Activated CD4-positive, alpha-beta T cell treated with anti-CD3 and anti-CD28 coated beads for 24 hours (primary cell): ENCODE measurements at places on chromosomes 1 and 21.

- no peak for DNase-seq
Observed at GRCh38 chr1:47585141-47585902, 147.5 kb downstream of the FOXD2 start.

DNA sequence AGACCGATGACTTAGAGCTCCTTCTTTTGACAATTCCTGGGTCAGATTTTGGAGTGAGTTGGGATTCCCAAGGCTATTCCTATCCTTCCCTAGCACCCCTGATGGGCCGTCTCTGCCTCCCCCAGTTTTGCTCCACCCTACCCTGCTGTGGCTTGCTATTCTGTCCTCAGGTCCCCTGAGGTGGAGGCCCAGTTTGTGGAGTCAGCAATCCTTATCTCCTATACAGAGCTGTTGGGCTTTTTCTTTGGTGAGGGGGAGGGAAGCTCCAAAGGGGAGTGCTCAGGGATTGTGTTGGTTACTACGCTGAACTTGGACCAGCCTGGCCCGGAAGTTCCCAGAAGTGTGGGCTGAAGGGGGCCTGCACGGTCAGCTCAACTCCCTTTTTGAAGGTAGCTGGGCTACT, 7.6 kb downstream of the SESN2 start:
- no peak for DNase-seq

DNA sequence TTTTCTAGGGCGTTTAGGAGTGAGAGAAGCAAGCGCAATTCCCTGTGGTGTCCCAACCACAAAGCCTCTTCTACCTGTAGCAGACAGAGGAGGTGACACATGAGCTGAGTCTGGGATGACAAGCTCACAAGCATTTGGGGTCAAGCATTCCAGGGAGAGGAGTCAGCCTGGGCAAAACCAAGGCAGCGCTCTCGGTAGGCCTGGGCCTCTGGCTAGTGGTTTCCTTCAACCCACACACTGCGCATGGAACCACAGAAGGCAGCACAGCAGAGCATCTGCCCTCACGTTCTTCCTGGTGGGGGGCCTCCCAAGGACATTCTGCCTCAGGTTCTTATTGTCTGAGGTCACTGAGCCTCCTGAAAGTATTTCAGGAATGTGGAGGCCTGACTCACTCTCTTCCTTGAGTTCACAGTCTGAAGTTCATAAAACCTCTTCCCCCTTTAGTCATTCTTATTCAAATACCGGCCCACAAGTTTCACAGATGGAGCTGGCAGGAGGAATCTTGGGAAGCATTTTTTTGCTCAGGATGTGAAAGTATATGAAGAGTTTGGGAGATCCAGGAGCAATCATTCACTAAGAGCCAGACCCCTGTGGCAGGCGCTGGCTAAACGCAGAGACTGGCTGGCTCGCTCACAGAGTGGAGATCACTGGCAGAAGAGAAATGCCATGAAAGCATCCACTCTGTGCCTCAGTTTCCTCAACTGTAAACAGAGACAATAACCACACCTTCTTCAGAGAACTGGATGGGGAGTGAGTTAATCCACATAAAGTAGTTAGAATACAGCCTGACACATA, 26.8 kb downstream of the CCN1 start:
- no peak for DNase-seq

- DNase-seq: no peak
Observed at GRCh38 chr1:32289256-32289655, 2.6 kb upstream of the HDAC1 start.

DNA sequence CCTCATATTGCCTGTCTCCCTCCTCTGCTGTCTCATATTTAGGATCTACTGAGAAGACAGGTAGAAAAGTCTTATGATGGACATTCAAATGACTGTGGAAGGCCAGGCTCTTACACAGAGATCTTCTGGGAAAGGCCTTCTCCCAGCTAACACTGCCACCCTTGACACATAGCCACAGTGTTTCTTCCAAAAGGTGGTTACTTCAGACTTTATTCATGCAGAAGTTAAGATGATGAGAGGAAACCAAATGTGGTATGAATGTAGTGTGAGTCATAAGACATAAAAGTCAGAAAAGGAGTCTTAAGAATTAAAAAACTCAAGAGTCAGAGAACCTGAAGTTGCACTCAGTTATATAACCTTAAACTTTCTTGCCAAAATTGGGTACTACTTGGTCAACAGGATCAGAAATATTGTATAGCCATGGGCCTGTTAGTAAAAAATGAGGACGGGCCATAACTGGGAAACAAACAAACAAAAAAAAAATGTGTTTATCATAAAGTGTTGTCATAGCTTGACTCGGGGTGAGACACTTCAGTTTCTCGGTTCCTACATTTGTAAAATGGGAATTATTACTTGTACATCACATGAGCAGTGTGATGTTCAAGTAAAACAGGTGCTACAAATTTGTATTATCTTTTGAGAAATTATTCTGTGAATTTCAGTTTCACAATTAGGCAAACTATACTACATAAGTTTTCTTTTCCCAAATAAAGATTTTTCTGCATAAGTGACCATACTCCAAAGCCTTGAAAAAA, 1.2 kb upstream of the DENND1B start:
- peak; percentile 27 for DNase-seq

- DNase-seq: no peak
Observed at GRCh38 chr1:230788561-230789275, 41.5 kb downstream of the CAPN9 start.

GRCh38 chr1:173946380-173946921, 29.3 kb upstream of the SERPINC1 start:
- DNase-seq: no peak

- no peak for DNase-seq
Observed at GRCh38 chr1:150748878-150749719, 16.5 kb downstream of the CTSS start.

DNA sequence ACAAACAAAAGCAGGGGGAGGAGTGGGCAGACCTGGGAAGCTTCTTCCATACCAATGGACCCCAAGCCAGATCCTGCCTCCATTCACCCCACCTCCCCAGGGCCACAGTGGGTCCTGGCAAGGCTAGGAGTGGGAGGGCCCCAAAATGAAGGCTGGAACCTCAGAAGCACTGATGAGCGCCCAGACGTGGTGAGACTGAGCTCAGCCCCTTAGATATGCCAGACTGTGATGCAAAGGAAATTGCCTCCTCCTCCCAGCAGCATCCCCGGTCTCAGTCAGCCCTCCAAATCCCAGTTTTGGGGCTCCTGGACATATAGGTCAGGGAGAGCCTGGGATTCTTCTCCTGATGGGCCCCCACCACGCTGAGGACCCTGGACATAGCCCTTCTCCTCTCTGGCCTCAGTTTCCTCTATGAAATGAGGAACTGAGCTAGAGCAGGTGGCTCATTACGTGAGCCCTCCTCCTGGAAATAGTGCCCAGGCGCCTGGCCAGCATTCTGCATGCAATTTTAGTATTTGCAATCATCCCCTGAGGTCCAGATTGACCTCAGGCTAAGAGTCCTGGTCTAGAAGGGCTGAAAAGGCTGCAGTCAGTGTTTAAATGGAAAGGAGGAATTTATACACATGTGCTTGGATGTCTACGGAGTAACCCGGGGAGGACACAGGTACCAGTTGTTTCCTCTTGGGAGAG, 33.5 kb downstream of the RHBG start:
- no peak for DNase-seq

- DNase-seq: no peak
Observed at GRCh38 chr1:177054542-177054941, 110.0 kb downstream of the ASTN1 start.

DNA sequence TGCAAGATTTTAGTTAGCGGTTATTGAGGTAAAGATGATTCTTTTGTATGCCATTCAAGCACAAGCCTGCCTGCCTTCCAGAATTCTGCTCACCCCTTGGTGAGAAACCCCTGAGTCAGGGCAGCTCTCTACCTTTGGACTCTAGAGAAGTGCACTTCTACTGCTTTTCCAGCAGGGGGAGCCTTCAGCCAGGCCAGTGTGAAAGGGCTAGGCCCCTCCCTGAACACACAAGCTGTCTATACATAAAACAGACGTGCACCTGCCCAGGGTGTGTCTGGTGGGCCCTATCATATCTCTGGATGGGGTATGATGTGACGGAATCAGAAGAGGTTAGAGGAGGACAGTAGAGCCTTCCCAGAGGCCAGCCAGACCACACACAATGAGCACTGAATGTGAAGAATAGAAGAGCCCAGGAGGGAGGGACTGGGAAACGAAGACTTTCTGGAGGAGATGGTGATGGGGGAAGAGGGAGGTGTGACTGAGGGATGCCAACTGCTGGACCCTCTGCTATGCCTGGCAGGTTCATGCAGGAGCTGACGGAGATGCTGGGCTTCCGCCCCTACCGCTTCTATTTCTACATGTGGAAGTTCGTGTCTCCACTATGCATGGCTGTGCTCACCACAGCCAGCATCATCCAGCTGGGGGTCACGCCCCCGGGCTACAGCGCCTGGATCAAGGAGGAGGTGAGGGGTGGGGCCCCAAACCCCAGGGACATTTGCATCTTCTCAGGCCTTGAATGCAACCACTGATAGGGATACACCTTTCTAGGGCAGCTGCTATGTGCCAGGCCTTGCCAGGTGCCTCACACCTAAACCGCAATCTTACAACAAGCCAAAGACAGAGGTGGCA, 13.0 kb upstream of the KCNC4 start:
- no peak for DNase-seq

DNA sequence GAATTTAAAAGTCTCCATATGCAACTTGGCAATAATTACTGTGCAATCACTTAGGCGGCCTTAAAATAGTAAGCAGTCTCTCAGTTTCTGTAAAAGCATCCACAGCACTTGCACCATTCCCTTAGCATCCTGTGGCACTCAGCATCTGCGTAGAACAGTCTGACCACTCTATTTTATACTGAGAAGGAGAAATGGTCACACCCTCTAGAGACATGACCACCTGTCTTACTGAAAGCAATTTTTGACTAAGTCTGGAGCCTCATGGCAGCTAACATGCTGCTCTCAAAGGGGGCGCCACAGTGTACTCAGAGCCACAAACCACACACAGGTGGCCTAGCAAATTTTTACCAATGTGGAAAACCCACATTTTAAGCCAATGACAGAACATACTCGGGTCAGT, 62.0 kb downstream of the KCNK1 start:
- DNase-seq: no peak

GRCh38 chr1:16134066-16134801, 21.6 kb downstream of the EPHA2 start:
- DNase-seq: no peak

DNA sequence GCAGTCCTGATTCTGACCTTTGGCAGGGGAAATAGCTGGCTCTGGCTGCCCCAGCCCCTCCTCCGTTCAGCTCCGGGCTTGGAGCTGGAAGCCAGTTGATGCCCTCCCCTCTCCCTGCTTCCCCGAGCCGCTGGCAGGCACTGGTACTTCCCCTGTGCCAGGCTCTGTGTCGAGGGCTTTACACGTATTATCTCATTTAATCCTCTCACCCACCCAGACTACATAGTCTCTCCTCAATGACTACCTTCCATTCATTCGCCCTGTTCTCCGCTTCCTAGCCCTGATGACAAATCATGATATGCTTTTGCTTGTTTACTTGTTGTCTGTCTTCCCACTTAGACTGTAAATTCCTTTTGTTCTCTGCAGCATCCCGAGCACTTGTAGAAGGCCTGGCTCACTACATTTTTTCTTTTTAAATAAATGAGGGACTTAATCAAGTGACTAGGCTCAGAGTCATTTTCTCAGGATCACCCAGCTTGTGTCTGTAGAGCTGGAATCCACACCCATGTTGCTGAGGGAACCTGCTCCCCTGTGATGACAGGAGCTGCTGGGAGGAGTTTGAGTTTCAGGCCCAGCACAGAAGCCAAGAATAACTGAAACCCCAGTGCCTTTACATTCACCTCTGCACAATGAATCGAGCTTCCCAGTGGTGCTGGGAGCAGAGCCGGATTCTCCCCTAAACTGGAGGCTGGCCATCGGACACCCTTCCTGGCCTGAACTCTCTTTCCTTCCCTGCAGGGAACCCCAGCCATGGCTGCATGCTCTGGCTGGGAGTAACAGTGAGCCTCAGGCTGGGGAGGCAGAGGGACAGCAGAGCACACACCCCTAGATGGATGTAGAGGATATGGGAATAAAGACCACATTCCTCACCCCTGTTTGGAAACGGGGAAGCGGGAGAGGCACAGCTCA, 58.3 kb downstream of the UBIAD1 start:
- DNase-seq: no peak

- no peak for DNase-seq
Observed at GRCh38 chr1:223429313-223429731, 36.1 kb downstream of the CCDC185 start.

GRCh38 chr1:206510371-206510770, 3.0 kb downstream of the RASSF5 start:
- DNase-seq: no peak

DNA sequence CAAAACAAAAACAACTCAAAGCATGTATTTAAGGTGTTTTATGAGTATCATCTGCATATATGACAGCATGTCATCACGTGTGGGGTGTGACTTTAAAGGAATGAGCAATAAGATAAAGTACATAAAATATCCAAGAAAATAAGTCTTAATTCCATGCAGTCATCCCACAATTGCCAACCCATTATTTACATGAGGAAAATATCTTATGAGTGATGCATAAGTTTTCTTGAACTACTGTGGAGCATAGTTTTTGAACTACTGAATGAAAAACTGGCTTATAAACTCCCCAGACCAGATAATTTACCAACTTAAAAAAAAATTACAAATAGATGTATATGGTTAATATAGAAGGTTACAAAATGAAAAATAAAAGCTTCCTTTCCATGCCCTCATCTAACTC, 29.7 kb upstream of the MTMR11 start:
- no peak for DNase-seq

GRCh38 chr1:77065693-77066342, 153.4 kb downstream of the PIGK start:
- no peak for DNase-seq

DNA sequence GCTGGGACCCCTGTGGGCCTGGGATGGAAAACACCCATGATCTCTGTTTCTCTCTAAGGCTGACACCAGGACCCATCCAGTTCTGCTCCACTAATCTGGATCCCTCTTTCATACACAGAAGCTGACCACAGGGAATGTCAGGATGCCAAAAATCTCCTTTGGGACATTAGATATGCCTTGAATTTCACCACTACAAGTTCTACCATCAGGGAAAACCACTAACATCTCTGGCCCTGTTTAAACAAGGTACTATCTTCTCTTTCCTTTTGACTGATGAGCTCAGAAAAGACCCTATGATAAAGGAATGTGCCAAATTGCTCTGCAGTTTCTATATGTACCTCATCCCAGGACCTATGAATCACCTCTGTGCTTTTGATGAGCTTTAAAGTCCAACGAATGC, 10.2 kb upstream of the PLXNA2 start:
- DNase-seq: no peak

DNA sequence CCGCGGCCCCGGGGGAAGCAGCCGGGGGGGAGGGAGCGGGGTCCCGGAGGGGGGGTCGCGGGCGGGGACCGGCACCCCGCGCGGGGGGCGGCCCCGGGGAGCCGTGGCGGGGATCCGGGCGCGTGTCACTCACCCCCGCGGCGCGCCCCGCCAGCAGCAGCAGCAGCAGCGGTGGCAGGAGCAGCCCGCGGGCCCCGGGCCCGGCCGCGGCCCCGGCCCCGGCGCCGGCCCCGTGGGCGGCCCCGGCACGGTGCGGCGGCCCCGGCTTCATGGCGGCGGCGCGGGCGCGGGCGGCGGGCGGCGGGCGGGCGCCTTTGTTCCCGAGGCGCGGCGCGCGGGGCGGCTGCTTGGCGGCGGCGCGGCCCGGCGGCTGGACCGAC, 252 bp downstream of the SDC3 start:
- DNase-seq: no peak

GRCh38 chr1:5901150-5901549, 91.1 kb downstream of the NPHP4 start:
- DNase-seq: no peak
